ENCODE measurements at places on chromosomes 2 and 18.

- DNase-seq, result no peak
Observed at GRCh38 chr2:12884713-12885282, 168.1 kb downstream of the TRIB2 start.

DNA sequence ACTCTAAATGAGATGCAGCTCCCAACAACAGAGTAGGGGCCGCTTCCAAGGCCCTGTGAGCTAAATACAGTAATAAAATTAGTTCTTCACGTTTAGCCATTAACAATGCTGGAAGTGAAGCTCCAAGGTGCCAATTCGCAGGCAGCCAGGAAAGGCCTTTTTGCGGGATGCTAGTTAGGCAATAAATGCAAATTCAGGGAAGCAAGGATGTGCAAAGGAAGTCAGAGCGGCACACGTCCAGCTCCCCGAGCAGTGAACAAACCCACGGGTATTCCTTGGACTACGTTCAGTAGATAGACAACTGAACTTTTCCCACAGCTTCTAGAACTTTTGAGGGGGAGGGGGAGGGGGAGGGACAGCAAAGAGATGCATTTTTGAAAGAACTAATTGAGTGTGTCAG lies 6.9 kb downstream of the ZNF516 start:
- no peak for DNase-seq

- DNase-seq, result no peak
Observed at GRCh38 chr18:57624988-57625387, 3.4 kb upstream of the NARS1 start.

GRCh38 chr18:25737710-25738311 lies 352.6 kb downstream of the SS18 start:
- no peak for DNase-seq

GRCh38 chr2:110983133-110983532 lies 137.6 kb upstream of the BCL2L11 start:
- no peak for DNase-seq

GRCh38 chr2:226185616-226186211 lies 613.9 kb downstream of the IRS1 start:
- DNase-seq, result no peak

DNA sequence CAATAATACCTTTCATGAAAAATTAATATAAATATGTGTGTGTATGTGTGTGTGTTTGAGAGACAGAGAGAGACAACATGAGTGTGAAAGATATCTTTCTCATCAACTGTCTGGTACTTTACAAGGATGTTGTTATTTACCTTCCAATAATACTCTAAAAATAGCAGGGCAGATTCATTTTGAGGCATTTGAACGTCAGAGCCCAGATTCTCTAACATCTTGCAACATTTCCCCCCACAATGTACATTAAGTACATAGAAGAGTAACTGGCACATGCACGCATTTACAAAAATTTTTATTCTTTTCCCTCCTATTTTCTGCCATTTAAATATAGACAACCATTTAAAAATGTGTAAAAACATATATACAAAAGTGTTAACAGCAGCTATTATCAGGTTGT lies 100.9 kb downstream of the PID1 start:
- no peak for DNase-seq

- DNase-seq, result no peak
Observed at GRCh38 chr2:208300847-208301618, 35.0 kb downstream of the PIKFYVE start.

DNA sequence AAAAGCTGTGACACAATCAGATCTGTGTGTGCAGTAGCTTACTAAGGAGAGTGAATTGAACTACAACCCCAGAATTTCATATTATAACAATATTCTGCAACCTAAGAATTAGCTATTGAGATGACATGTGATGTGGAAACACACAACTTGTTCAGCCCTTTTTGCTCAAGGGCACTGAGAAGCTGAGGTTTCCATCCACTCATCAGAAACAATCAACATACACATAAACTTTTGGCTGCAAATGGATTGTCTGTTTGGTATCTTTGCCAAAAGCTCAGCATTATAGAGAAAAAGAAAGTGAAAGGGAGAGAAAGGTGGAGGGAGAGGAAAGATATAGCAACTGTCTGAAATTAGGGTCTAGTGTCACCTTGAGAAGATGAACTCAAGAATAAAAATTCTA lies 117.2 kb upstream of the KLF7 start:
- no peak for DNase-seq

DNA sequence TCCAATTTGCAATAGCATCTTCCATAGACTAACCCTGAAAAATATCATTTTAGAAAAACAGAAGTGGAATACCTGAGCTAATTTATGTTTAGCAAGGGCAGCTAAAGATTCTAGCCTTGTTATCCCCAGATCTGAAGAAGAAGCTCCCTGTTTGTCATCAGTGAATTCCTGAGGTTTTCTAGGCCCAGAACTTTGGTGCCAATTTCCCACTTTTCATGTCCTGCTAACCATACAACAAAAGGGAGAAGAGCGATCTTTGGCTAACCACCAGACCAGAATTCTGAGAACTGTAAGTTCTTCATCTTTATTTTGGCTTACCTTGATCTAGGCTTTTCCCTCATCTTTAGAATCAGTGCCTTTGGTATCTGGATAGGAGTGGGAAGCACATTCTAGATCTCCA lies 51.3 kb upstream of the RASGRP3 start:
- no peak for DNase-seq

DNA sequence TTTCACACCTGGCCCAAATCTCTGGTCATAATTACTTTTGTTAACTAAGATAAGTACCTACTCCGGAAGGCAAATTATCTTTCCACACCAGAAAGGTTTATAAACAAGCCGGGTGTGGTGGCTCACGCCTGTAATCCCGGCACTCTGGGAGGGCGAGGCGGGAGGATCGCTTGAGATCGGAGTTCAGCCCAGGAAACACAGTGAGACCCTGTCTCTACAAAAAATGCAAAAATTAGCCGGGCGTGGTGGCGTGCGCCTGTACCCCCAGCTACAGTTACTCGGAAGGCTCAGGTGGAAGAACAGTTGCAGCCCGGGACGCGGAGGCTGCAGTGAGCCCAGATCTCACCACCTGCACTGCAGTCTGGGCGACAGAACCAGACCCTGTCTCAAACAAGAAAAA lies 2.1 kb downstream of the PUM2 start:
- no peak for DNase-seq

DNA sequence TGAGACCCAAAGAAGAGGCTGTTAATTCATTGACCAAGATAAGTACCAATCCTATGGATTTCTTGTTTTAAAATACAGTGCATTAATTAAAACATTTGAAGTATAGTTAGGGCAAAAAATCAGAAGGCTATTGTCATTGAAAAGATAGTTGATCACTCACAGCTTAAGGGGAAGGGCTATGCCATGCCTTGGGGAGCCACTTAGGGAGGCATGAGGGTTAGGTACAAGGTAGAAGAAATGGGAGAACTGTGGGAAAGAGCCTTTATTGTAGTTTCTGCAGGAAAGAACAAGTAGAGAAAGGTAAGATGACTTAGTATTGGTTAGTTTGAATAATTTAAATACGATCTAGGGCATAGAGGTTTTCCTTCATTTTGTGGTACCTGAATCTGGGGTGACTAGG lies 1285.5 kb upstream of the TMEFF2 start:
- DNase-seq, result no peak

DNA sequence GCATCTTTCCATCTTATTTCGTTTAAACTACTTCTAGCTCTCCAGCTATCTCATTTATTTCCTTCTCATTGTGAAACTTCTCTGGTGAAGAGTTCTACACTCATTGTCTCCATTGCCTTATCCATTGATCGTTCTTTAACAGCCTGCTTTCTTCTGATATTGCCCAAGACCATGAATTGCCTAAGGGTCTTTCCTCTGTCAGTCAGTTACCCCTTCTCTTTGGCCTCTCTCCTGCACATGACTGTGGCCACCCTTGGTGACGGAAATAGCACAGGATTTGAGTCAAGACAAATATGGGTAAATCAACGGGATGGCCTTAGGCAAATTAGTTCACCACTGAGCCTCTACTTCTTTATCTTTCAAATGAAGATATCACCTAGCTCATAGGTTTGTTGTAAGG lies 26.6 kb downstream of the NHEJ1 start:
- no peak for DNase-seq

- peak; percentile 50 for DNase-seq
Observed at GRCh38 chr2:43178602-43179542, 47.5 kb downstream of the ZFP36L2 start.

GRCh38 chr2:11356764-11357163 lies 12.3 kb upstream of the ROCK2 start:
- DNase-seq, result no peak

DNA sequence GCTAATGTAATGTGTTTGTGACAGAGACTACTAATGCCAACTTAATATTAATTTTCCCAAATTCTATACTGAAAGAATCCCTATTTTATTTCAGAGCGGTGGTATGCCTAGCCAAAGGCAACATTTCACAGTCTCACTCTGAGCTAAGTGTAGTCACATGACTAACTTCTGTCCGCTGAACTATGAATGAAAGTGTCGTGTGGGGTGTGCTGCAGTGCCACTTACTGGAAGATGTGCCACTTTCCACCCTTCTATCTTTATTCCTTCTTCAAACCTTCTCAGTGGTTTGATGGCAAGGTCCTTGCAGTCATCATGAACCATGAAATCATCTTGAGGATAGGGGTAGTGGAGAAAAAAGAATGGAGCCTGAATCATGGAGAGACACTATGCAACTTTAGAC lies 47.3 kb upstream of the C1D start:
- no peak for DNase-seq

DNA sequence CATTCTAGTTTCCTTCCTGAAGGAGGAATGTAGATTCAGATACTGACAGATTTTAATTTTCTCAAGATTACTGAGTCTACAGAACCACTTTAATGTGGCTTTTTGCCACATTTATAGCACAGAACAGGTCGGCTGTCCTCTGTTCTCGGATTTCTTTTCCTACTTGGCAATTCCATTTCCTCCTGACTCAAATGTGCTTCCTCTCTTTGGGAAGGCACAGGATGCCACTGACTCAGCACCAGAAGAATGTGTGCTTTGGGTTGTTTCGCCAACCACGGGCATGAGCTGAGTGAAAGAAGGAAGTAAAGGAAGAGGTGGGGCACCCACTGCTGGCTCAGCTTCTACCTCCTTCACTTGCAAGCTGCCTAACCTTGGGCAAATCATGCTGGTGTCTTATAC lies 970.6 kb upstream of the ACVR2A start:
- no peak for DNase-seq

- DNase-seq, result no peak
Observed at GRCh38 chr2:178827739-178828485, 20.7 kb upstream of the TTN start.

- DNase-seq, result no peak
Observed at GRCh38 chr2:21361384-21361783, 237.6 kb downstream of the TDRD15 start.

GRCh38 chr2:235504441-235505180 lies 10.8 kb downstream of the AGAP1 start:
- peak; percentile 57 for DNase-seq

GRCh38 chr2:189566046-189566445 lies 14.5 kb downstream of the SLC40A1 start:
- no peak for DNase-seq

DNA sequence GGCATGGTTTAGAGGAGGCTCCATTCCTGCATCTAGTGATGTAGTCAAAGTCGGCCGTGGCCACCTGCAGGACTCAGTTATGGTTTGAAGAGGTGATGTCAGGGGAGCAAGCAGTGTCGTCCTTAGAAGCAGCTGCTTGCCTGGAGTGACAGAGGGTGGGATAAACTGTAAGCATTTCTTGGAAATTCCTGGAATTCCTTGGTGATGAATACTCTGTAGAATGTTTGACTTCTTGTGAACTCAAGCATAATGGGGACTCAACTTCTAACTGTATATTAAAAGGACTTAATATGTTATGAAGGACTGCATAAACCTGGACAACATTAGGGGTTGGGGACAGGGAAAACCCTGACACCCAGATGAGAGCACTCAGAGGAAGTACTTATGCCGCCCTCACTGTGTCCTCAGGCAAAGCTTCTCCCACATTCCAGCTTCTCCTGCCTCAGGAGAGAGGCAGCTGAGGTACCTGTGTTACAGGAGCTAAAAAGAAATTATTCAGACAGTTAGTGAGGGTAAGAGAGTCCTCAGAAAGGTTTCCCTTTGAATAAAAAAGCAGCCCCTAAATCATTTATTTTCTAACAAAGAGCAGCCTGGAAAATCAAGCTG lies 459.9 kb upstream of the CELF4 start:
- no peak for DNase-seq

GRCh38 chr2:240930631-240931318 lies 24.6 kb downstream of the CROCC2 start:
- no peak for DNase-seq

- DNase-seq, result no peak
Observed at GRCh38 chr2:557635-558301, 119.4 kb downstream of the TMEM18 start.

- DNase-seq, result no peak
Observed at GRCh38 chr2:20381457-20381856, 30.8 kb upstream of the PUM2 start.

DNA sequence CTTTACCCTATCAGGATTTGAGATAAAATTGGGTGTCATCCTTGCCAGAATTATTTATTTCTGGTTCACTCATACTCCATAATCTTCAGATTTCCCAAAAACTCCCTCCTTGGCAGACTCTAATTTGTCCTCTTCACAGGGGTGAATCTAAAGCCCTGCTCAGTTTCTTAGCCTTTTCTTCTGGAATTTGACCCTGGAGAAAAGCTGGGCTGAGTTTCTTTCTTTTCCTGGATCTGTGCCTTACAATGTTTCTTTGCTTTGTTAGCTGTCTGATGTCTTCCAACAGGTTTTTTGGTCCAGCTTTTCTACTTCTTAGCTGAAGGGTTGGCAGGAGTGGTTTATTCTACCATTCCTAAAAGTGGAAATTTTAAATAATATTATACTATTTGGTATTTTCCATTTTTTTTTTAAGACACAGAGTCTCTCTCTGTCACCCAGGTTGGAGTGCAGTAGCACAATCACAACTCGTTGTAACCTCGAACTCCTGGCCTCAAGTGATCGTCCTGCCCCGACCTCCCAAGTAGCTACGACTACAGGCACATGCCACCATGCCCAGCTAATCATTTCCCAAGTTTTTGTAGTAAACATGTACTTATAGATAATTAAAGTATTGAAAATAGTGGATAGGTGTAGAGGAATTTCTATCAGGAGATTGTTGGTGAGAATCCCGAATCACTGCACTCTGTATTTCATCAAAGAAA lies 138.4 kb upstream of the TWIST2 start:
- no peak for DNase-seq

DNA sequence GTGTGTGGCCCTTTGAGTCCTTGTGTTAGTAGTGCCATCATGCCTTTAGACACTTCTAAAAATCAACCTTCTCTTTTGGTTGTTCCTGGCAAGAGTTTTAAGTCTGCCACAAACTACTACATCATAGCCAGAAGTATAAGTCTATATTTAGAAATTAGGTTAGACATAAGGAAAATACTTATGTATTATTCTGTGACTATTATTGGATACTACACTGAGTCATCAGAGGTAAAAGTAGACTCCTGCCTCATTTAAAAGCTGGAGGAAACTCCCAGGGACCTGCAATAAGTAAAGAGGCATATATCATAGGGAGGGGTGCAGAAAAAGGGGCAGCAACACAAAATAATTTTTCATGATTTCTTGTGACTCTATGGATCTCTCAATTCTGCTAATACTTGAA lies 99.4 kb upstream of the OSR1 start:
- DNase-seq, result no peak

Measured in head of caudate nucleus (tissue), 42 donors.